ENCODE measurements at places on chromosomes 5 and 9. TPM values are rescaled to one million over a fixed set of nuclear protein-coding genes. Genes with fewer than 3 reads are reported as not detected.

DNA sequence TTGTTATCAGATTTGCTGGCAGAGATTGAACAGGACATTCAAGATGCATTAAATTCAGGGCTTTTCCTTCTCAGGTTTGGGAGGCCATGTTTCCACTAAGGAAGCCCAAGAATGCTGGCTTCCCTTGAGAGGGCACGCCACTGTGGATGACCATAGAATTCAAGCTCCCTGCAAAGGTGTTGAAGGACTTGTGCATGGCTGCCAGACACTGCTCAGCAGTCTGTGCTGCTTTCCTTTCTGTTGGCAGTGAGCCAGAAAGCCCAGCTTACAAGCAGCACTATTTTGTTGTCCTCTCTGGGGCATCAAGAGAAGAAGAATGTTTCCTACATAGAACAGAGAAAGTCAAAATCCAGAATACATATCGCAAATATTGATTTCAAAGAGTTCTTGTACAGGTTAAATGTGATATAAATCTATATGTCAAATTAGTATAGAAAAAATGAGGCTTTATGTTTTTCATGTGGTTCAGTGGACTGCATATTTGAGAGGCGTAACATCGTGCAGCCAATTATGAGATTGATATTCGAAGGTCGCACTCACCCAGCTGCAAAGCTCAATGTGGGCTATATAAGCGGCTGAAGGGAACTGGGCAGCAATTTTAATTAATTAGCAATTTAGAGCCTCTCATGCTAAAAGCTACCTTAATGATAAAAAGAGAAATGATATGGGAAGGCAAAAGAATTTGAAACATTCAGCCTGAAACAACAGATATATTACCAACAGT, 103.1 kb upstream of the ISL1 start:
- H3K27ac ChIP-seq: no peak overlapping the region
- no peaks in the 10 kb centered on the region for H3K36me3 ChIP-seq
- H3K27me3 ChIP-seq: no peaks in the 10 kb centered on the region

DNA sequence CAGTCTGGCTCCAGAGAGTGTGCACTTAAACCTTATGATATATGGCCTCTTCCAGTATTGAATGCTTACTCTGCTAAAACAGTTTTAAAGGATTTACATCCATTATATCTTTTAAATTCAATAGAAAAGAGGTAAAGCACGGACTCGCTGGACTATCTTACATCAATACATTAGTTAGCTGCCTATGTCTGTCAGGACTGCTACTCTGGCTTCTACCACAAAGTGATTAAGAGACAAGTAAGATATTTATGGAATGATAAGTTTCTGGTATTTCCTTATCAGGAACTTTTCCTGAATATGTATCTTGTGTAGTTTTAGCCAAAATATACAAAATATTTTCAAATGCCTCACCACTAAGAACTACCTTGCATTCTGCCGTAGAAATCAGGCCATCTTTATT, 295.1 kb downstream of the ISL1 start:
- H3K36me3 ChIP-seq: no peaks in the 10 kb centered on the region
- no peak overlapping the region for H3K27ac ChIP-seq
- no peak for DNase-seq
- no peaks in the 10 kb centered on the region for H3K4me1 ChIP-seq
- H3K27me3 ChIP-seq: no peaks in the 10 kb centered on the region

DNA sequence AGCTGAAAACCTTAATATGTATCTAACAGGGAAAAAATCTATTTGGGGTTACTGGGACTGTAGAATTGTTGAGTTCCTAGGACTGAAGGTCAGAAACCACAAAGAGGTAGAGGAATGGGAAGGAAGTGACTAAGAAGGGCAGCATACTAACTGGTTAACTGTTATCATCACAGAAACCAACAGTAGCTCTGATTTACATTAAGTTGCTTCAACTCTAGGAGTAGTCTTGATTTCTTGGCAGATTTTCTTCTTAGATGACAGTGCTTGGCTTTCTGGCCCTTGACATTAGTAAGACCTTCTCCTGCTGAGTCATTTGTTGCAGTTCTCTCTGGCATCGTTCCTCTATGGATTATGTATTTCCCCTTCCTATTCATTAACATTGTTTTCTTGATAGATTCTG, 116.1 kb upstream of the RASA1 start:
- H3K36me3 ChIP-seq: no peaks in the 10 kb centered on the region
- H3K27me3 ChIP-seq: no peaks in the 10 kb centered on the region
- H3K27ac ChIP-seq: no peak overlapping the region
- no peaks in the 10 kb centered on the region for H3K4me1 ChIP-seq
- DNase-seq: no peak

DNA sequence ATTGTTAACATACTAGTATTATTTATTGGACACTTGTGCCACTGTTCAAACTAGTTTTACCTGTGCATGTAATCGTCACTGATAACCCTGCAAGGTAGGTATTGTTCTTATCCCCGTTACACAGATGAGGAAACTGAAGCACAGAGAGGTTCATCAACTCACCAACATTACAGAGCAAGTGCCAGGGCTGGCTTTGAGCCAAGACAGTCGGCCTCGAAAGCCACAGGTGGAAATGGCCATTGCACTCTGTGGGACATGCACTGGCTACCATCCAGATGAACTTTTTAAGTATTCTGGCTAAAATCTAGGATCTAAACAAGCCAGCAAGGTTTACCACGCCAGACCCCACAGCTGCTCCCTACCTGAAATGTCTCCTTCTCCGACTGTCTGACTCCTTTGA, 57.9 kb downstream of the TEX10 start:
- no peak overlapping the region for H3K4me3 ChIP-seq
- H3K27ac ChIP-seq: no peak overlapping the region
- H3K4me1 ChIP-seq: no peaks in the 10 kb centered on the region
- no peaks in the 10 kb centered on the region for H3K27me3 ChIP-seq

GRCh38 chr5:177462021-177462670, 11.3 kb downstream of the DBN1 start:
- peaks cover 11% of the 10 kb centered on the region for H3K36me3 ChIP-seq
- H3K27ac ChIP-seq: no peak overlapping the region
- DNase-seq: peak; percentile 25
- H3K4me3 ChIP-seq: no peak overlapping the region
- peaks cover 3% of the 10 kb centered on the region for H3K4me1 ChIP-seq

DNA sequence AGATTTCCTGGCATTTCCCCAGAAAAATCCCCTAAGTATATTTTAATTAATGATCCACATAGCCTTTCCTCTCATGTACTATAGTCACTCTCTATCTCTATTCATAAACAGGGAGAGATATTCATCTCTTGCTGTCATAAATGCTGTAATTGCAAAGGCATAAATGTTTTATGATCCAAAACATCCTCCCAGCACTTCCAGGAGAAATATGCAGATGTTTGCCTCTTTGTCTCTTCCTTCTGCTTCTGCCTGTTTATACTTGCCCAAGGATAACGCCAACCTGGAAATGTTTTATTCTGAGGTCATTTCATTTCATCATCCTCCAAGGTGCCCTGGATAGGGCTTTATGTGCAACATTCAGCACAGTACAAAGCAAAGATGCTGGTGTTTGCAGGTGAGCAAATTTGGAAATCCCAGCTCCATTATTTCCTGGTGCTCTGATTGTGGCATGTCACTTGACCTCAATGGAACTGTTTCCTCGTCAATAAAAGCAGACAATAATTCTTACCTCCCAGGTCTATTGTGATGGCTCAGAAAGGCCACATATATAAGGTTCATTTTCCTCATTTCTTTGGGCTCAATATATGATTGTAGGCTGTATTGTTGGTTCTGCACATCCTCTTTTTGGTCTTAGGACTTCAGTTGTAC, 6.9 kb downstream of the TNFSF15 start:
- peaks cover 4% of the 10 kb centered on the region for H3K4me1 ChIP-seq
- no peaks in the 10 kb centered on the region for H3K36me3 ChIP-seq
- no peak for DNase-seq
- no peak overlapping the region for H3K27ac ChIP-seq
- H3K27me3 ChIP-seq: no peaks in the 10 kb centered on the region
- no peak overlapping the region for H3K4me3 ChIP-seq

The LCN2 gene
- total RNA-seq: 1.2 TPM

The TMEM174 gene
- not detected for total RNA-seq

The CCL27 gene
- total RNA-seq: not detected

Data from adrenal gland (tissue), 19 donors.